Stimulated activated CD4-positive, alpha-beta T cell treated with anti-CD3 and anti-CD28 coated beads, Interleukin-15, amount 100 ng/mL, for 24 hours (primary cell): ENCODE measurements at places on chromosomes 4 and X.

DNA sequence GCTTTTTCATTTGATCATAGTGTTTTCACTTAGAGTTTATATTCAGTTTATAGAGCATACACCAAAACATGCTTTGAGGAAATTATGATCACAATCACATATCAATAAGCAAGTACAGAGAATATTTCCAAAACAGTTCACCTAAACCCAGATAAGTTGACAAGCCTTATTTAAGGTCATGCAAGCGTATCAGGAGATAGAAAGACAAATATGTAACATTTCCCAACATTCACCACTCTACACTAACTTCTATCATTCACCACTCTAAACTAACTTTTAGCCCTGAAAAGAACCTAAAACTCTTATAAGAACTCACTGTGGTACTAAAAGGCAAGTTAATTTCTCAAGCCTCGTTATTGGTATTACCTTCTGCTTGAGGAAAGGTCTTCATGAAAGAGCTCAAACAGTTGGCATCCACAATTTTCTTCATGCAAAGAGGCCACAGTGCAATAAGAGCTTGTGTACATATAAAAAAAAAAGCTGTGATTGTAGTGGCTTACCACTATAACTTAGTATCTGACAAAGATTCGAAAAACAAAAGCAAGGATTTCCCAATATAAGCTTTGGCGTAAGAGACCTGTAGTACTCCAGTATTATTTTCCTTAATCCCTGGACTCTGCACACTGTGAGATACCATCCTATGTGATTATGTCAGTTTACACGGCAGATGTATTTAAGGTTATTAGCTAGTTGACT lies 903.3 kb downstream of the STIM2 start:
- no peak for DNase-seq

GRCh38 chr4:69196209-69196965 lies 18.2 kb downstream of the UGT2B11 start:
- no peak for DNase-seq

DNA sequence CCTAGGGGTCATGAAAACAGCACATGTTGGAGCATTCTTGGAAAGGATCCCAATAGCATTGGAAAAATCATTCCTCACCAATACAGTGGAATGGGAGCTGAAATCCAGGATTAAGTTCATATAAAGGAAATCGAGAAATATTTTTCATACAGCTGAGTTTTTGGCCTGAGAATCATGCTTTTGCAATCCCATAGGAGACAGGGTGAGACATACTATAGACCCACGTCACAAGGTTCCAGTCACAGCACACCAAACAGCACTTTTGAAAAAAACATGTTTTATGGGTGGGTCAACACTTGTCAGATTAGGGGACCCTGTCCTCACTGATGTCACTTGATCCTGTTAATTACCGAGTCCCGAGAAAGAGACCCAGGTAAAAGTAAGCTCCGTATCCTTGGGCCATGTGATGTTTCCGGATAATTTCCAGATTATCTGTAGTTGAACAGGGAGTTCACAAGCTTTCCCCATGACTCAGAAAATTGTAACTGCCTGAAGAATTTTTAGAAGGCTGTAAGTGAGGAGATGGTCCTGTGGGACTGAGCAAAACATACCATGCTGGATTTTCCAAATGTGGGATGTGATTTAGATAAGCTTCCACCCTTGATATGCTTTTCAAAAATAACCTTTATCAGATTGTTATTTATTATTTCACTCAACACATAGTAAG lies 80.9 kb upstream of the TLR3 start:
- no peak for DNase-seq

- DNase-seq = no peak
Measured at GRCh38 chr4:188194421-188194820, 55.2 kb downstream of the TRIML1 start.

DNA sequence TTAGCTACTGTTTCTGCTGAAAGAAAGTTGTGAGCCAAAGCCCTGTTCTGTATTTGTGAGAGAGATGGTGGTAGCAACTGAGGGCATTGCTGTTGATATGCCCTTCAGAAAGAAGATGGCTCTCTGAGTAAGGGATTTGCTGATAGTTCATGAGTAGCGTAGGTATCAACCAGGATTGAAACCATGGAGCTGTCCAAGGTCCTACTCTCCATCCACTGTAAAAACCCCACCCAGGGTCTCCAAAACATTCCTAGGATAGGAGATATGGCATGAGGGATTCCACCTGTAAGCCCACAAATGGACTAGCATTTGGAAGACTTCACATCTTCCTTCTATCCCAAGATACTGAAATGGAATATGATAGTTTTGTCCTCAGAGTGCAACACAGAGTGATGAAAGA lies 277.1 kb upstream of the PRKX start:
- DNase-seq = no peak

- no peak for DNase-seq
Measured at GRCh38 chr4:90118527-90119195, 8.5 kb upstream of the CCSER1 start.
